Fibroblast of mammary gland (primary cell): ENCODE measurements at places on chromosomes 16 and 17.
A peak's percentile ranks its signal among the peaks of the same experiment; 100 is the strongest.

DNA sequence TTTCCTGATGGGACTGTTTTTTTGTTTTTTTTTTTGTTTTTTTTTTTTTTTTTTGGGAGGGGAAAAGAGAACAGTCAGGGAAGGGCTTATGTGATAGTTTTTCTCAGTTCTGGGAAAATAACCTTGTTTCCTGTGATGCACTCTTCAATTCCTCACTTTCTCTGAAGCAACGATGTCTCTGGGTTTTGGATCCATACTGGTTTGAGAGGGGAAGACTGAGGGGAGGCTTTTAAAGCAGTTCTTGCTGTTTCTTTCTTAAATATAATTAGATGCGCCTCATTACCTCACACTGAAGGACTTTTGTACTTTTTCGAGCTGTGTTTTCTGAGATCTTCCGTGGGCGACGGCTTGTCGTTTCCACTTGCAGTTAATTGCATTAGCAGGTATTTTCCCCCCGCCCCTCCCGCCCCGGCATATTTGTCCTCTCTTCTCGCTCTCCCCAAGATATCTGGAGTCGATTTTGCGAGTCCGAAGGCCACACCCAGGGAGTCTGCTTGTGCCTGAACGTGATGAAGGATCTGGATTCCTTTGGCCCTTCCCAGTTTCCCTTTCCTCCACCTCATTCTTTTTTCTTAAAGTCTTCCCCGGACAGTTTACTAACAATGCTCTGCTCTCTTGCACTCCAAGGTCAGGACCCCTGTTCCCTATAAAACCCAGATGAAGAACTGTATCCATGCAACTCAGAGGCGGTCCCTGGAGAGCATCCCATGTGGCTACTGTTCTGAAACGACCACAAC is 125.2 kb upstream of the ZFHX3 start:
- peak; percentile 37 for DNase-seq

GRCh38 chr17:31397256-31397939 is 5.9 kb downstream of the RAB11FIP4 start:
- DNase-seq = no peak

GRCh38 chr17:913207-913606 is 66.4 kb downstream of the NXN start:
- peak; percentile 40 for DNase-seq

DNA sequence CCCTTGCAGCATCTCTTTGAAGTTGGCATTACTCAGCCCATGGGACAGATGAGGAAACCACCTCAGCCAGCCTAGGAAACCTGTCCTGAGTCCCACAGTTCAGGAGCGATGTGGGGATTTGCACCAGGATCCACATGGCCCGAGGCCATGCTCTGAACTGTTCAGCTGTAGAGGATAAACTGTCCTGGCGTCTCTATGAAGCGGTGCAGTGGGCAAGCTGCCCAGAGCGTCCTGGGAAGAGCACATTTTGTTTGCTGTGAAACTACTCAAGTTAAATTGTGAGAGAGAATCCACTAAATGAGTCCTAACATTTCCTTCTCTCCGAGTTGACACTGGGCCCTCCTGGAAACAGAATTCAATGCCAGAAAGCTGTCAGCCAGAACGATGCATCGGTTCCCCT is 276.6 kb upstream of the TNRC6C start:
- peak; percentile 14 for DNase-seq

DNA sequence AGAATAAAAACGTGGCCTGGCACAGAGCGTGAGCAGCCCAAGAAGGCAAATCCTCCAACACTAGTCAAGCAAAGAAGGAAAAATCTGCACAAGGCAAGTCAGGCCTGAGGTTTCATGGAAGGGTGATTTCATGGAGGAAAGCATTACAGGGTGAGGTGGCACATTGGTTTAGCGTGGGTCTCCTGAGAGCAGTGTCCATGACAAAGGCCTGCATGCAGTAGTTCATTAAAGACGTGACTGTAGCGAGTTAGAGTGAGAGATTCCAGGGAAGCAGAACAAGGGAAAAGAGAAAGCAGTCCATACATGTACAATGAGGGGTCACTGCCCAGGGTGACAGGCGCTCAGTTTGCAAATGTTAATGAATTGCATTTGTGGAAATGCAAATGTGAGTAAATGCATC is 285.0 kb upstream of the ERCC4 start:
- no peak for DNase-seq

- DNase-seq = no peak
Observed at GRCh38 chr17:43848601-43849000, 1.6 kb downstream of the CD300LG start.

DNA sequence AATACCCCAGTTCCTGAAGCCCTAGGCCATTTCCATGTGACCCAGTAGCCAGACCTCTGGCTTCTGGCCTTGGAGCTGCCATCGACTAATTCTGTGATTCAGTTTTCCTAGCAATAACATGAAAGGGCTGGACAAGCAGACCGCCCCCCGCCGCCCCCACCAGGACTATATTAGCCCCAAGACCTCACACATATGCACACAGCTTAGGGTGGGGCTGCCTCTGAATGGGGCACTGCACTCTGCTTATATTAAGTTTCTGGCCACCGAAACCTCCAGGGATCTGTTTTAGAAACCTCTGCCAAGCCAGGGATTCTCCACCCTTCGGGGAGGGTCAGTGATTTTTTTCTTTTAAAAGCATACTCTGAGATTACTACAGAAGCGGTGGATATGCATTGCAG is 2.3 kb downstream of the RAB11FIP4 start:
- DNase-seq = no peak

GRCh38 chr17:81967533-81968395 is 6.8 kb upstream of the NOTUM start:
- peak; percentile 81 for DNase-seq

DNA sequence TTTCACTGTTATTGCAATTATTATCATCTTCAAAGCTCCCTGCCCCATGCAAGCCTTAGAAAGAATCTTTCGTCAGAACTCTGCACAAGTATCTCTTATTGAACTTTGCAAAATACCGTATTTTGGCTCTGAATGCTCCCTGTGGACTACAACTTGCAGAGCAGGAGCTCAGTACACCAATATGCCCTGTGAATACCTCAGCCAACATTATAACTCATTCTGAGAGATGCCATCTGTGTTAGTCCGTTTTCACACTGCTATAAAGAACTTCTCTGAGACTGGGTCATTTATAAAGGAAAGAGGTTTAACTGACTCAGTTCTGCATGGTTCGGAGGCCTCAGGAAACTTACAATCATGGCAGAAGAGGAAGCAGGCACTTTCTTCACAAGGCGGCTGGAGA is 87.2 kb upstream of the XYLT1 start:
- DNase-seq = no peak

GRCh38 chr16:87552072-87552718 is 50.1 kb upstream of the JPH3 start:
- no peak for DNase-seq

DNA sequence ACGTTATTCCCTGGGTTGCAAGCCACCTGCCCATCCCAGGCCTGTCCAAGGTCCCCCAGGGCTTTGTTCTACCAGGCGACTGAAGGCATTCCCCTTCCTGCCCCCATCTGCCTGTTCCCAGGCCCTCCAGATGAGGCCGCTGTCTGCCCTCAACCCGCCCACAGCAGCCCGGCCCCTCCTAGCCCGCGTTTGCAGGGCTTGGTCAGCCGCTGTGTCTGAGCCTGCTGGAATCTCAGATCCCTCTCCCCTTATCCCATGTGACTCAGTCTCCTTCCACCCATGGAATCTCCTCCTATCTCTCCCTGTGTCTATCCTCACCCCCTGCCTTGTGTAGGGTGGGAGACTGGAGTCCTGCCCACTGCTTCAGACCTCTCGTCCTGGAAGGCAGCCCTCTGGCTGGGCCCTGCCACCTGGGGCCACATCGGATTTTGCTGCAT is 186.0 kb upstream of the TNRC6C start:
- DNase-seq = peak; percentile 59

DNA sequence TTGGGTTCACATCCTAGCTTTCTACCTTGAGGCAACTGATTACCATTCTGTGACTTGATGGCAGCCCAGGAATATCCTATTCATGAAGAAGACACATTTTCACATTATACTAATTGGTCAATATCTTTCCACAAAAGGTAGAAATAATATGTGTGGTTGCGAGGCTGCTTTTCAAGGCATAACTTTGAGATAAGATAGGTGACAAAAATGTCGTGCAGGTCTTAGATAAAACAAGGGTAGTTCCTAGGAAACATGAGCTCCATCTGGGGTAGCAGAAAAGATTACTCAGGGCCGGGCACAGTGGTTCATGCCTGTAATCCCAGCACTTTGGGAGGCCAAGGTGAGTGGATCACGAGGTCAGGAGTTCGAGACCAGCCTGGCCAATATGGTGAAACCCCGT is 22.3 kb upstream of the TEKT3 start:
- DNase-seq = no peak

DNA sequence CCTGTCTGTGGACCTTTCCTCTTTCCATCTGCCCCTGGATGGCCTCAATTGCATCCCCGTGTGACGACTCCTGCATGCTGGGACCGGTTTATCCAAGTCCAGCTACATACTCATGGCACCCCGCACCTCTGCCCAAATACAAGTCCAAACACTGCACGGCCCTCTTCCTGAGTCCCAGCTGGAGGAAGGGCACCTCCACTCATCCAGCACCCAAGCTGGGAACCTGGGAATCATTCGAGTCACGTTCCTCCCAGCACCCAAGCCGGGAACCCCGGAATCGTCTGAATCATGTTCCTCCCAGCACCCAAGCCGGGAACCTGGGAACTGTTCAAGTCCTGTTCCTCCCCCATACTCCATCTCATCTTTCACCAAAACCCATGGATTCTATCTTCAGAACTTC is 10.2 kb downstream of the TRARG1 start:
- DNase-seq = no peak

DNA sequence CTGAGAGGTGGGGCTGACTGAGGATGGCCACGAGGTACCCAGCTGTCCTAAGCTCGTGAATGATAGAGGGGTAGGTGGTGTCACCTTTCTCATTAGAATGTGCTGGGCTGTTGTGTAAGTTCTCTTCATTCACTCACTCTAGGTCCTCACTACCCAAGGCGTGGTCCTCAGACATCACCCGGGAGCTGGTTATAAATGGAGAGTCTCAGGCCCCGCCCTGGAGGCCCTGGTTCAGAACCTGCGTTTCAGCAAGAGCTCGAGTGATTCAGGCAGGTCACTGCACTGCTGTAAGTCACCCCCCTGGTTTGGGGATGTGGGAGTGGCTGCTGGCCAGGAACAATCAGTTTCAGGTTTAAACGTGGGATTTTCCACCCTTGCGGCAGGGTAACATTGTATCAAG is 139.8 kb downstream of the FOXL1 start:
- DNase-seq = no peak

DNA sequence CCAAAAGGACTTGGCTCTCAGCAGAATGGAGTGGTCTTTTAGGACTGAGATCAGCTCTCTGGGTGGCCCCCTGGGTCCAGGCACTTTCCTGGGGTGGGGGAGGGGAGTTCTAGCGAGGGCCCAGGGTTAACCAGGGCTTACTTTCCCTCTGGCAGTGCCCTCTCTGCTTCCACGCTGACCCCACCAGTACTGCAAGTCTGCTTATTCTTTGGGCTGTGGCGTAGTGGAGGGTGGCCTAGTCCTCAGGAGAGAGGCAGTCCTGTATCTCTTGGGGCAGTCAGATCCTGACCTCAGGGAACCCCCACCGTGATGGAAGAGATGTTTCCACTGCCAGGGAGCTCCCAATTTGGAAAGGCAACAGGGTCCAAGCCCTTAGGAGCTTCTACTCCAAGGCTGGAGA is 79.4 kb downstream of the CCDC182 start:
- DNase-seq = no peak

- no peak for DNase-seq
Observed at GRCh38 chr16:54720259-54720658, 210.4 kb upstream of the IRX5 start.

GRCh38 chr17:62921817-62922216 is 44.2 kb upstream of the TANC2 start:
- no peak for DNase-seq

- DNase-seq = no peak
Observed at GRCh38 chr16:16798504-16798903, 419.6 kb downstream of the NPIPA7 start.

GRCh38 chr17:32487473-32488176 is 832 bp downstream of the CDK5R1 start:
- no peak for DNase-seq

- no peak for DNase-seq
Observed at GRCh38 chr16:1221628-1222552, 3.2 kb downstream of the TPSG1 start.

- DNase-seq = no peak
Observed at GRCh38 chr17:39738983-39739884, 1.5 kb downstream of the GRB7 start.

DNA sequence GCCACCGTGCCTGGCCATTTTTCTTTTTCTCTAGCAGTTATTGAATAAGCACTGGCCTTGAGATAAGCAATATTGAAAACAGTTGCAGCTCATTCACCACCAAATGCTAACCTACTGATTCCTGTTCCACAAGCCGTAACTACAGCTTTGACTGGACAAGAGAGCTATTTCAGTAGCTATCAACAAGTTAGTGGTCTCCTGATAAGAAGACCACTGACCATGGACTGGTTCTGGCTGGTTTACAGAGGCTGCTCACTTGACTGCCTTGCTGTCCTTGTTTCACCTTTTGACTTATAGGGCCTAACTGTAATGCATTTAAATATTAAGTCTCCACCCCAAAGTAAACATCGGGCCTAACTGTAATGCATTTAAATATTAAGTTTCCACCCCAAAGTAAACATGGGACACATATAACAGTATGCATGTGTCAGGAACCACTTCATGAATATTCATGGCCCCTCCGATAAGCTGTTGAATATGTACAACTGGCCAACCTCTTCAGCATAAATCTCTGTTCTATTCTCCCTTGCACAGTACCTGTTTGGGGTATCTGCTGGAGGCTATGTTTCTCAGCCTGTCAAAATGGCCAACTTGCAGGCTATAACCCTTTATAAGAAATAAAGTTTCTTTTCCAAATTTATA is 94.1 kb downstream of the USP32 start:
- DNase-seq = no peak

GRCh38 chr16:57060323-57061083 is 31.9 kb upstream of the CPNE2 start:
- no peak for DNase-seq

GRCh38 chr17:60577147-60577915 is 22.7 kb upstream of the PPM1D start:
- peak; percentile 65 for DNase-seq

- DNase-seq = no peak
Observed at GRCh38 chr16:3017794-3018506, at the start of gene CLDN6. Gene CLDN6 (minus strand): TSS chr16:3018183. CDS start chr16:3016021, 2,162 bp downstream.

DNA sequence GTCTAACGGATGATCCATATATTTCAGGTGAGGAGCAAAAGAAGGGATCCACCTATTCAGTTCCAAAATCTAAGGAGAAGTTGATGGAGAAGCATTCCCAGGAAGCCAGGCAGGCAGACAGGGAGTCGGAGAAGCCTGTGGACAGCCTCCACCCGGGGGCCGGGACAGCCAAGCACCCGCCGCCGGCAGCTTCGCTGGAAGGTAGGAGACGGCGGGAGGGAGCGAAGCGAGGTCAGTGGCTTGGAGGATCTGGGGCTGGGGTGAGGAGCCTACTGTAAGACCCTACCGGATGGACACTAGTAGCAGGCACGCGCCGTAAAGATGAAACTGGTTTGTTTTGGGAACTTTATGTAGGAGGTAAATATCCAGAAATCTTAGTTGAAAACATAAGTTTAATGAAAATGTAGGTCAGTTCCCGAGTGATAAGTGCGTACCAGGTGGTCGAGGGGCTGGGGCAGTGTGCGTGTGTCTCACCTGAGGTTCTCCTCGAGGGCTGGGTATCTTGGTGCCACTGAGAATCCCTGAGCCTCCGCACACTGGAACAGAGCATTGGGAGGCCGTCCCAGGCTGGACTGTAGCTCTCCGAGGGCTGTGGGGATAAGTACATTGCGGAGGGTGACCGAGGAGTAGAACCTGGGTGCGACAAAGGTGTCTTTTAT is 714 bp downstream of the SPATA33 start:
- DNase-seq = no peak

- DNase-seq = peak; percentile 27
Observed at GRCh38 chr17:34533806-34534527, 45.4 kb upstream of the TMEM132E start.
